H9 (cell line): ENCODE measurements at places on chromosomes 5 and 9.

DNA sequence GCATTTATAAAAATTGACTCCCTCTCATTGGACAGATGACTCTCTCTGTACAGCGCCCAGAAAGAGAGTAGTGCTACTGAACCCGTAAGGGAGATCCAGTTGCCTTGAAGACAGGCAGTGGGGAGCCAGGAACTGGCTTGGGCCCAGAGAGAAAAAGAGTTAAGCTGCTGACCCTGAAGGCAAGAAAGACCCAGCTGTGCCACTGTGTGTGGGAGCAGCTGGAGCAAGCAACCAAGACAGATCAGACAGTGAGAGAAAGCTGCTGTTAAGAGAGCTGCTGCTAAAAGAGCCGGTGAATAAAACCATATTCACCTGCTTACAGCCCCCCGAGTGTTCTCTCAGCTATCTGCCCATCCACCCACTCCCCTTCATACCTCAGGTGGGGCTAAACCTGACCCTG is 149.7 kb upstream of the ADAMTS16 start:
- no peak for DNase-seq
- no peaks in the 10 kb centered on the region for H3K4me1 ChIP-seq
- H3K27me3 ChIP-seq, result no peaks in the 10 kb centered on the region
- no peak overlapping the region for H3K27ac ChIP-seq

DNA sequence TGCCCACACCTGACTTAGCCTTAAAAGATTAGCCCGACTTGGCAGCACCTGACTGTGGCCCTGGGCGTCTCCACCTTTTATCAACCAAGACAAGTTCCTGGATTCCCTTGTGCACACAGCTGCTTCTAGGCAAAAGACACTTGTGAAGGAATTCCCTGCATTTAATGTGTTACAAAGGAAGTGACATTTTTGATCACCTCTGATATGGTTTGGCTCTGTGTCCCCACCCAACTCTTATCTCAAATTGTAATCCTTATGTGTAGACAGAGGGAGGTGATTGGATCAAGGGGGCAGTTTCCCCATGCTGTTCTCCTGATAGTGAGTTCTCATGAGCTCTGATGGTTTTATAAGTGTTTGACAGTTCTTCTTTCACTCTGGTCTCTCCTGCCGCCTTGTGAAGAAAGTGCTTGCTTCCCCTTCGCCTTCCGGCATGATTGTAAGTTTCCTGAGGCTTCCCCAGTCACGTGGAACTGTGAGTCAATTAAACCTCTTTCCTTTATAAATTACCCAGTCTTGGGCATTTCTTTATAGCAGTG is 2.6 kb upstream of the CPEB4 start:
- no peak for DNase-seq
- no peaks in the 10 kb centered on the region for H3K27me3 ChIP-seq
- no peaks in the 10 kb centered on the region; the same call in 1 of the 2 replicates for H3K4me1 ChIP-seq

DNA sequence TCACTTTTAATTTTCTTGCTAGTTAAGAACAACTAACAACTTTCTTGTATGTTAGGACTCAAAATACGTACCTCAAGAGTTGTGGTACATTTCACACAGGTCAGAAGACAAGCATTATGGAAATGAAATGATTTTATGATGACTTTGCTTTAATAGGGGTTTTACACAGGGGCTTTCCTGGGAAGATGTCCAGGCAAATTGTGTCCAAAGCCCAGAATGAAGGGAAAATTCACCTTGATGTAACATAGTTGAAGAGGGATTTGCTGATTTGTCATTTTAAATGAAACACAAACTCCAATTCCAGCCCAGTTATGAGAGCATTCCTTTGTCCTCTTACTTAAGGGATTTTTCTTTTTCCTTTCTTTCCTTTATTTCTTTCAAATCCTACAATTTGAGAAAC is 89.2 kb downstream of the ARL15 start:
- no peak overlapping the region for H3K4me3 ChIP-seq
- no peaks in the 10 kb centered on the region for H3K36me3 ChIP-seq
- H3K27ac ChIP-seq, result no peak overlapping the region
- no peak for DNase-seq
- no peaks in the 10 kb centered on the region for H3K27me3 ChIP-seq

DNA sequence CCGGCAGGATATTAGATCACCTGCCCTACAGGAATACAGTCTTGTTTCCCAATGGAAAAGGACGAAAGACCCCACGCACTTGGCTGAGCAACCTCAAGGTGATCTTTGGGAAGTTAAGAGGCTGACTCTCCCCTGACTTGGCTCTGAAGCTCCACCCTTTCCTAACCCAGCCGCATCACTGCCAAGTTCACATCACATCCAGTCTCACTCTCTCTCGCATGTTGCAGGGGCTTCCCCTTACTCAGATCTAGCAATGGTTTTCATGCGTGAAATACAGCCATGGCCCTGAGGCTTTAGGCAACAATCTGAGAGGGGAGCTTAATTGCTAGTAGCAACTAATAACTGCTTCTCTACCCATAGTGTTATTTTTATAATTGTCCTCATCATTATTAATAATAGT is 211.6 kb downstream of the DOCK8 start:
- no peaks in the 10 kb centered on the region for H3K27me3 ChIP-seq
- no peak overlapping the region for H3K27ac ChIP-seq
- no peak overlapping the region for H3K4me3 ChIP-seq
- no peaks in the 10 kb centered on the region for H3K4me1 ChIP-seq
- no peak for DNase-seq
- H3K36me3 ChIP-seq, result no peaks in the 10 kb centered on the region

GRCh38 chr9:71895117-71895516 is 15.9 kb downstream of the ABHD17B start:
- no peak overlapping the region for H3K4me3 ChIP-seq
- no peak overlapping the region for H3K27ac ChIP-seq
- peaks cover 33% of the 10 kb centered on the region for H3K36me3 ChIP-seq

DNA sequence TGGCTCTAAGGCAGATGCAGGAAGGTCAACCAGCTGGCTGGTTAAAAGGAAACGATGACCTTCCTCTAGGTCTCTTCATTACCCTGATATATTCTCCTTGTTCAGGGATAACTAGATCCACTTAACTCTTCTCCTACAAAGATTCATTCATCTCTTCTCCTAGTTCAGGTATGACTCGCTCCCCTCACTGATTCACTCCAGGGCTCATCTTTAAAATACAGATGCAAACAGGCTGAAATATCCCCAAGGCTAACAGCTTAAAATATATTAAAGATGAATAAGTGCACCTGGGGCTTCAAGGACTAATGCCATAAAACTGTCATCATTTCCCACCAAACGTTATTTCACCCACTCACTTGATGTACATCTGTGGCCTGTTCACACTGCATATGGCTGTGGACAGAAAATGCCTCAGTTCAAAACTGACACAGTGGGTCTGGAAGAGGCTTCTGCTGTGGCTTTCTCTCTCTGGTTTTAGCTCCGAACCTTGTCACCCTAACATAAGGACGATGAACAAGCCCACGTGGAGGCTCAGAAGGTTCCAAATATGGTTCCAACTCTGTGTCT is 366.9 kb downstream of the DEPDC1B start:
- DNase-seq, result no peak
- no peaks in the 10 kb centered on the region for H3K36me3 ChIP-seq
- H3K27ac ChIP-seq, result no peak overlapping the region
- no peaks in the 10 kb centered on the region for H3K4me1 ChIP-seq
- H3K4me3 ChIP-seq, result no peak overlapping the region

DNA sequence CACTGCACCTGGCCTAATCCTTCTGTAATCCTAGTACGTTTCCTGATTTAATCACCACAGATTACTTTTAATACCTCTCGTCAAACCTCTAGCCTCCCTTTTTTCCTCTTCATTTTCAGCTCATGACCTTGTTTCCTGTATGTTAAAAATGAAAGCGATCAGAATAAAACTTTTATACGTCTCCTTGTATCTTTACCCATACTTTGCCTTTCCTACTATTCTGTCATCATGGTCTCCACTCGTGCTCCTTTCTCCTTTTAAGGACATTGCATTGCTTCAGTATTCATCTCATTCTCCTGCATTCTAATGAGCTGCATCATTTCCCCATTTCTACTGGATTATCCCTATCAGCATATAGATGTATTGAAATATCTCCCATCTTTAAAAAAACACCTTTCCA is 8.5 kb downstream of the CDC42SE2 start:
- peaks cover under 1% of the 10 kb centered on the region; the same call in 1 of the 2 replicates for H3K36me3 ChIP-seq
- H3K27ac ChIP-seq, result no peak overlapping the region
- H3K4me1 ChIP-seq, result no peaks in the 10 kb centered on the region
- no peaks in the 10 kb centered on the region for H3K27me3 ChIP-seq

GRCh38 chr5:164203581-164204225 is 698.3 kb downstream of the MAT2B start:
- H3K36me3 ChIP-seq, result no peaks in the 10 kb centered on the region
- H3K4me3 ChIP-seq, result no peak overlapping the region
- H3K4me1 ChIP-seq, result no peaks in the 10 kb centered on the region
- no peaks in the 10 kb centered on the region for H3K27me3 ChIP-seq

DNA sequence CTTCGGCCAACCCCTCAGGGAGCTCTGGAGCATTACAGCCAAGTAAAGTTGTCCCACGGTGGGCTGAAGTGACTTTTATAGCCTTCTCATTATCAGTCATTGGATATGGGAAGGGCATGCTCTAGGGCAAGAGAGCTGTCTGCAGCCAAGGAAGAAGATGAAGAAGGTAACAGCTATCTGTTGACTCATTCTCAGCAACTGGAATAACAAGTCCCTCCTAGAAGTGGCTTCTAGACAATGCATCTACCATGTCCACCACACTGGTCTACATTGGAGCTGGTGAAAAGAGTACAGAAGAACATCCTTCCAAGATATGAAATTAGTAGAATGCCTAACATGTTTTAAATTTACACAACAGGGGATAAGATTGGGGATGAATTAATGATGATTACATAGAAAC is 524.2 kb downstream of the ACTL7B start:
- H3K36me3 ChIP-seq, result peaks cover 3% of the 10 kb centered on the region
- DNase-seq, result no peak
- H3K27me3 ChIP-seq, result no peaks in the 10 kb centered on the region
- H3K27ac ChIP-seq, result no peak overlapping the region
- H3K4me3 ChIP-seq, result no peak overlapping the region

DNA sequence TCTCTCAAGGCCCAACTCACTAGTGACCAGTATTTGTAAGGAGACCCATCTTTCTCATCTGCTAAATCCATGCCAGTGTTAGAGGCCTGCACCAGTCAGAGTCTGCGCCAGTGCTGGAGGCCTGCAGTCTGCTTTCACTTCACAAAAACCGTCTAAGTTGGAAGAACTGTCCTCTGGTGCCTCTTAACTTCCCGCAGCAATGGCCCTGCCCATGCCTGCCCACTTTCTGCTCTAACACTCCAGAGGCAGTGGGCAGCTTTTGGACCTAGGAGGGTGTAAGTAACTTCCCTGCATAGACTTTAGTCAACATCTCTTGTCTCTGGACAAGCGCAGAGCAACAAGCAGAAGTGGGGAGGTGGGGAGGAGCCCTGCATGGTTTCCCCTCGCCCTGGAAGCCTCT is 152.9 kb downstream of the AUH start:
- H3K27me3 ChIP-seq, result no peaks in the 10 kb centered on the region
- H3K4me1 ChIP-seq, result no peaks in the 10 kb centered on the region
- H3K36me3 ChIP-seq, result peaks cover 4% of the 10 kb centered on the region; the same call in 1 of the 3 replicates
- DNase-seq, result no peak
- no peak overlapping the region for H3K27ac ChIP-seq

DNA sequence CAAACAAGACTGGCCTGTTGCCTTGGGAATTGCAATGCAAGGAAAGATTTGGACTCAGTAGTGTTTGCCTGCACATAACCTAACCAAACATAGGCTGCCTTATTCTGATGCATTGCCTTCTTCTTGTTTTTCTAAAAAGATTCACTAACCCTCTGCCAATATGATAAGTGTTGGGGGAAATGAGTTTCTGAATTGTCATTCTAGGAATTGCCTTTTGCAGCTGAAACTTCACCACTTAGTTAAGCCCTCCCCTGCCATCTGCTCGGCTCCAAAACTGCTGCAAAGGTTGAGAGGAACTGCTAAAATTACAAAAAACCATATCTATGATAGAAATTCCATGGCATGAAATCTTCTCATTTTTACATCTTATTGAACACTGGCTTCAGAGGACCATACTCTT is 41.6 kb upstream of the SPATA31D4 start:
- H3K4me3 ChIP-seq, result no peak overlapping the region
- H3K27me3 ChIP-seq, result no peaks in the 10 kb centered on the region
- H3K36me3 ChIP-seq, result no peaks in the 10 kb centered on the region
- no peaks in the 10 kb centered on the region for H3K4me1 ChIP-seq
- no peak for DNase-seq

DNA sequence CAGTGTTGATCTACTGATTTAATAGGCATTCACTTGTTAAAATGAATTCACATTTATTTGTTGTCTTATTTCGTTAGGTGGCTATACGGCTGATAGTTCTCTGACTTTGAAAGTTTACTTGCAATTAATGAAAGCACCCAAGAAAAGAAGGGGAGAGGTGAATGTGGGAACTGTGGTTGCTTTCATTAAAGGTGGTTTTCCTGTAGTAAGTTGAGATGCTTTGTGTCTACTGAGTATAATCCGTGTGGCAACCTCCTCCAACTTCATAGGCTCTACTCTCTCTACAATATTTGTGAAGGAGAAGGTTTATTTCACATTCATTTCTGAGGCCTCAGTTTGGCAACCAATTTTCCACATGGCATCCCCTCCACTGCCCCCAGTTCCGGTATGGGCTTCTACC is 12.8 kb upstream of the MACIR start:
- no peak for DNase-seq
- no peaks in the 10 kb centered on the region for H3K4me1 ChIP-seq
- no peak overlapping the region for H3K27ac ChIP-seq
- H3K36me3 ChIP-seq, result no peaks in the 10 kb centered on the region
- no peak overlapping the region for H3K4me3 ChIP-seq

GRCh38 chr5:169521366-169521983 is 62.1 kb upstream of the SPDL1 start:
- H3K36me3 ChIP-seq, result no peaks in the 10 kb centered on the region
- H3K27ac ChIP-seq, result no peak overlapping the region
- DNase-seq, result no peak
- H3K4me1 ChIP-seq, result no peaks in the 10 kb centered on the region
